MCF 10A (cell line): ENCODE measurements at places on chromosomes 11 and 22.

- DNase-seq, result no peak
These were observed 31.3 kb upstream of the TCF20 start for GRCh38 chr22:42301742-42302102.

DNA sequence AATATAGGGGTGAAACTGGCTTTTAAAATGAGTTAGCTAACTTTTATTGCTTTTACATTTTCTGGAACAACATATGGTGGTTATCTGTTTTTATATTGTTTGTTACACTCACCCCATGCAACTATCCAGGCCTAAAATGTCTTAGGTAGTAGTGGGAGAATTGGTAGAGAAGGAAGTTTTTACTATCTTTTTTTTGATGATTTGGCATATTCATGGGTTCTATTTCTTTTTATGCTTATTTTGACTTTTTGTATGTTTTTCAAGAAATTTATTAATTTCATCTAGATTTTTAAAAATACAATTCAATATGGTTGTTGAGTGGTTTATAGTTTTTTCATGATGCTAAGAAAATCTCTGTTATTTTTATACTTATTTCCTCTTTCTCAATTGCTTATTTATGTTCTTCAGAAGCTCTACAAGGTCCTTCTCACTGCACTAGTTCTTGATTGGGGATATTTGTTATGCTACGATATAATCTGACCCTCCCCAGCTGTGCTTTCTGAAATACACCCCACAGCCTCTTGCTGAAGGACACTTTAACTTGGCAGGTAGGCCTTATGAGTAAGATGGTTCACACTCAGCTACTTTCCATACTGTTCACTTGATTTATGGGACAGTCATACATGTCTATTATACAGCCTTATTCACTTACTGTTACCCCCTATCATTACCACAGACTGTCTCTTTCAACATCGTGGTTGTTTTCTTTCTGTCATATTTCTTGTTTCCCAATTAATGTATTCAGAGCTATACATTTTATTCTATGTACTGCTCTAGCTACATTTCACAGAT is 431.2 kb downstream of the METTL15 start:
- peak; percentile 14 for DNase-seq

GRCh38 chr22:20632518-20632917 is 125.1 kb downstream of the MED15 start:
- DNase-seq, result no peak

DNA sequence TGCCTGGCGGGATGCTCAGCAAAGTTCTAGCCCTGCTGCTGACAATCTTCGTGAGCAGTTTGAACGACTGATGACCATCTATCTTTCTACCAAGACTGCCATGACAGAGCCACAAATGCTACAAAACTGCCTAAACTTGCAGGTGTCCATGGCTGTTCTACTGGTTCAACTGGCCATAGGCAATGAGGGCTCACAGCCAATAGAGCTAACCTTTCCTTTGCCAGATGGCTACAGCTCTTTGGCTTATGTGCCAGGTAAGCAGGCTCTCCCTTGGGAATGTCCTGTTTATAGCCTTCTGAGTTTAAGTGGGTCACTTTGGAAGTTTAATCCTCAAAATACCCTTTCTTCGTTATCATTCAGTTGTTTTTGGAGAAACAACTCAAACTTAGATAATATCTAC is 20.1 kb downstream of the UBE4A start:
- DNase-seq, result no peak
